ENCODE measurements at places on chromosomes 2 and 18. TPM values are rescaled to one million over a fixed set of nuclear protein-coding genes. Genes with fewer than 3 reads are reported as not detected.

Gene CDK15
- 1.4 TPM for polyA plus RNA-seq

Gene RASGRP3
- polyA plus RNA-seq, result 19.6 TPM

Gene MITD1
- 59.4 TPM for polyA plus RNA-seq

Gene TMEM247
- not detected for polyA plus RNA-seq

Gene PAX3
- polyA plus RNA-seq, result 0.12 TPM

Gene CCDC148
- 11.4 TPM for polyA plus RNA-seq

Gene MROH2A
- 0.28 TPM for polyA plus RNA-seq

Gene AGXT
- polyA plus RNA-seq, result 0.12 TPM

Gene IL1RL2
- polyA plus RNA-seq, result 1.4 TPM

Gene CDH2
- 109 TPM for polyA plus RNA-seq

Gene TTC32
- 37.3 TPM for polyA plus RNA-seq

Gene CCDC85A
- 1.2 TPM for polyA plus RNA-seq

Gene CHRNG
- polyA plus RNA-seq, result 1.5 TPM

Gene SAG
- 0.13 TPM for polyA plus RNA-seq

Gene DNAJC5G
- 2.0 TPM for polyA plus RNA-seq

Gene PAPOLG
- 26.9 TPM for polyA plus RNA-seq

Gene EIF2B4
- 57.9 TPM for polyA plus RNA-seq

Gene IL1RN
- 3.2 TPM for polyA plus RNA-seq

Gene ADRA2B
- polyA plus RNA-seq, result 4.4 TPM

Gene KIF1A
- 11.1 TPM for polyA plus RNA-seq

Measured in left kidney (tissue), 8 donors.